Nasal cavity respiratory epithelium epithelial cell of viscerocranial mucosa (primary cell): ENCODE measurements at places on chromosomes 4 and X. TPM values are rescaled to one million over a fixed set of nuclear protein-coding genes. Genes with fewer than 3 reads are reported as not detected.

Gene MAGEA11
- total RNA-seq: not detected in 2 replicates

Gene P2RY10
- not detected in 2 replicates for total RNA-seq

Gene BDH2
- total RNA-seq: 13.3 and 23.9 TPM in 2 replicates

Gene HTN1
- total RNA-seq: not detected in 2 replicates

Gene CCSER1
- total RNA-seq: 9.6 and 19.6 TPM in 2 replicates

Gene TNIP3
- total RNA-seq: 0.14 TPM in 1 of 2 replicates, not detected in the other

Gene SLC10A3
- 15.4 and 30.3 TPM in 2 replicates for total RNA-seq

Gene NDUFB11
- 28.8 and 32.5 TPM in 2 replicates for total RNA-seq

Gene SLC9B1
- 0.14 and 1.4 TPM in 2 replicates for total RNA-seq

Gene SLC25A43
- total RNA-seq: 19.1 and 28.3 TPM in 2 replicates

Gene FATE1
- total RNA-seq: not detected in 2 replicates

Gene SLC39A8
- total RNA-seq: 8.9 and 10.8 TPM in 2 replicates

Gene CPE
- 20.8 and 81.6 TPM in 2 replicates for total RNA-seq

Gene NPY2R
- not detected in 2 replicates for total RNA-seq

Gene RBM46
- total RNA-seq: 0.07 and 0.34 TPM in 2 replicates

Gene SPATA4
- total RNA-seq: under 0.01 and 0.14 TPM in 2 replicates

Gene TSPAN6
- total RNA-seq: 17.8 and 29.3 TPM in 2 replicates

Gene FAM114A1
- total RNA-seq: 28.0 and 73.3 TPM in 2 replicates

Gene DCAF12L2
- total RNA-seq: not detected in 2 replicates

Gene ERVMER34-1
- 4.1 and 9.0 TPM in 2 replicates for total RNA-seq

Gene FHL1
- total RNA-seq: 9.9 and 103 TPM in 2 replicates

Gene TMSB4X
- total RNA-seq: 1,593 and 3,921 TPM in 2 replicates

Gene DSPP
- not detected in 2 replicates for total RNA-seq

Gene TMEM271
- not detected in 2 replicates for total RNA-seq

Gene ABCG2
- 0.21 and 0.68 TPM in 2 replicates for total RNA-seq

Gene NUDT11
- total RNA-seq: 5.5 TPM in 2 replicates

Gene CFAP97
- total RNA-seq: 40.0 and 46.5 TPM in 2 replicates

Gene NSUN7
- total RNA-seq: 3.6 and 4.1 TPM in 2 replicates

Gene TNMD
- not detected in 2 replicates for total RNA-seq

Gene NEUROG2
- total RNA-seq: not detected in 2 replicates

Gene NHSL2
- total RNA-seq: 0.07 TPM in 1 of 2 replicates, not detected in the other

Gene SPIN3
- total RNA-seq: 8.5 and 12.7 TPM in 2 replicates

Gene SPATA18
- 10.9 and 18.7 TPM in 2 replicates for total RNA-seq

Gene ARHGEF6
- 0.34 and 2.8 TPM in 2 replicates for total RNA-seq

Gene BRS3
- not detected in 2 replicates for total RNA-seq

Gene CT45A2
- total RNA-seq: not detected in 2 replicates

Gene RIPPLY1
- not detected in 2 replicates for total RNA-seq

Gene CHST7
- total RNA-seq: 2.1 and 4.1 TPM in 2 replicates

Gene ZMAT1
- under 0.01 and 0.28 TPM in 2 replicates for total RNA-seq

Gene EDA2R
- total RNA-seq: 5.1 and 5.5 TPM in 2 replicates

Gene TLR8
- total RNA-seq: not detected in 2 replicates

Gene HELT
- not detected in 2 replicates for total RNA-seq

Gene SSX4
- not detected in 2 replicates for total RNA-seq

Gene CXXC4
- total RNA-seq: 0.43 TPM in 1 of 2 replicates, not detected in the other

Gene GPR82
- total RNA-seq: not detected in 2 replicates

Gene GAGE12J
- not detected in 2 replicates for total RNA-seq

Gene ODAPH
- total RNA-seq: not detected in 2 replicates

Gene HHIP
- under 0.01 TPM in 2 replicates for total RNA-seq
